GM23338 (cell line): ENCODE measurements at places on chromosomes 5 and 9. TPM values are rescaled to one million over a fixed set of nuclear protein-coding genes. Genes with fewer than 3 reads are reported as not detected.

The PRDM9 gene
- not detected in 2 replicates for total RNA-seq

The FEM1C gene
- total RNA-seq, result 21.6 and 22.3 TPM in 2 replicates

The LIFR gene
- 20.5 and 25.2 TPM in 2 replicates for total RNA-seq

The OBP2B gene
- total RNA-seq, result not detected in 2 replicates

The GCNT1 gene
- total RNA-seq, result 5.5 and 11.4 TPM in 2 replicates

The SMC5 gene
- total RNA-seq, result 25.5 and 29.0 TPM in 2 replicates

The MARCOL gene
- total RNA-seq, result not detected in 2 replicates

The CDK7 gene
- total RNA-seq, result 80.7 and 81.1 TPM in 2 replicates

The MYMK gene
- total RNA-seq, result not detected in 2 replicates

The SDHA gene
- 62.2 and 71.3 TPM in 2 replicates for total RNA-seq

The SMIM32 gene
- 0.19 and 0.56 TPM in 2 replicates for total RNA-seq

The RFX3 gene
- total RNA-seq, result 16.2 and 22.1 TPM in 2 replicates

The FAM170A gene
- not detected in 2 replicates for total RNA-seq

The FCN1 gene
- total RNA-seq, result not detected in 2 replicates

The DMRT3 gene
- total RNA-seq, result not detected in 2 replicates

The ZBED3 gene
- total RNA-seq, result 8.0 and 9.3 TPM in 2 replicates

The MORN5 gene
- not detected in 2 replicates for total RNA-seq

The CBY3 gene
- 0.52 and 2.3 TPM in 2 replicates for total RNA-seq

DNA sequence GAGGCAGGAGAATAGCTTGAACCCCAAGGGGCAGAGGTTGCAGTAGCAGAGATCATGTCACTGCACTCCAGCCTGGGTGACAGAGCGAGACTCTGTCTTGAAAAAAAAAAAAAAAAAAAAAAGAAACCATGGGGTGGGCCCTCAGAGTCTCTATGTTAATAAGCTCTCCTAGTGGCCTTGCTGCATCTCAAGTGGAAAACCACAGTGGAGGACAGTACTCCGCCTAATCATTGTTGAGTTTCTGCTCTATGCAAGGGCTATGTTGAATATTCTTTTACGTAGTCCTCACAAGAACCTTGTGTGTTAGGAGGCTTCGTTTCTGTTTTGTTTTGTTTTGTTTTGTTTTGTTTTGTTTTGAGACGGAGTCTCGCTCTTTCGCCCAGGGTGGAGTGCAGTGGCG lies 48.9 kb downstream of the TJP2 start:
- no peak for DNase-seq

- DNase-seq, result no peak
Measured at GRCh38 chr5:856531-857425, 6.0 kb upstream of the ZDHHC11 start.

DNA sequence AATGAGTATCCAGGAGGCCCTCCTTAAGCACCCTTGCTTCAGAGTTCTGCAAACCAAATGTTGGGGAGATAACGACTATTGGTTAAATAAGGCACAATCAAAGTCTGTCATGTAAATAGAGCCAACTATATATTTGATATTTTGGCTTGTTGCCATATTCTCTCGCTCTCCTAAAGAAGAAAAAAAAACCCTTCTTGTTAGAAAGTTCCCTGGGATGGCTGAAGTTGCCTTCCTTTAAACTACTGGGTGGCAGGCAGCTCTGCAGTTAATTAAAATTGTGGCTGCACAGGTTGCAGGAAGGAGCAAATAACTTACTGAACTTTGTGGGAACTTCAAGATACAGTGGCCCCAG lies 227.0 kb upstream of the ANKRD55 start:
- DNase-seq, result no peak

- DNase-seq, result peak; percentile 30
Measured at GRCh38 chr5:65981548-65981947, 55.2 kb downstream of the ERBIN start.

DNA sequence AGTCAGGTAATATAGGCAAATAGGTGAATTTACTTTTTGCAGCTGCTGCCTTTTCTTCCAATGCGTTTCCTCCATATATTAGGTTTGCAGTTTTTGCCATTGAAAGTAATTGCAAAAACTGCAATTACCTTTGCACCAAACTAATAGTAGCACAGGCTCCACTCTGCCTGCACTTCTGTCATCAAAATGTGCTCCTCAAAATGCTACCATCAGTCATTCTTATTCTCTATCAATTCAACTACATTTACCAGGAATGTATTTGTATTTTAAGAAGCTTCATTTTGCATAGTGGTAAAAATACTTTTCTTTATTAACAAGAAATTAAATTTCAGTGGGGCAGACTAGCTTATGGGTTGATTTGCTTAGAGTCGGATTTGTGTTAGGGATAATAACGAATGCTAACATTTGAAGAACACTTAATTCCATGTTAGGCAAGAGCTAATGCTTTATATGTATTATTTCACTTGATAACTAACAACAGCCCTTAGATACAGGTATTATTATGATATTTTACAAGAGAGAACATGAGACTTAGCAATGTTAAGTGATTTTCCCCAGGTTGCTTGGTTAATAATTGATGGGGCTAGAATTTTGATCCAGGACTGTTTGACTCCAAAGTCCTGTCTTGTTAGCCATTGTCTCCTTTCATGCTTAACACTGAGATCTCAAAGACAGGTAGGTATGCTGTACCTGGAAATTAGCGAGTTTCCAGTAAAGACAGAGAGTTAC lies 300.4 kb downstream of the MAN2A1 start:
- no peak for DNase-seq

GRCh38 chr5:142826741-142827492 lies 56.7 kb downstream of the ARHGAP26 start:
- DNase-seq, result no peak

DNA sequence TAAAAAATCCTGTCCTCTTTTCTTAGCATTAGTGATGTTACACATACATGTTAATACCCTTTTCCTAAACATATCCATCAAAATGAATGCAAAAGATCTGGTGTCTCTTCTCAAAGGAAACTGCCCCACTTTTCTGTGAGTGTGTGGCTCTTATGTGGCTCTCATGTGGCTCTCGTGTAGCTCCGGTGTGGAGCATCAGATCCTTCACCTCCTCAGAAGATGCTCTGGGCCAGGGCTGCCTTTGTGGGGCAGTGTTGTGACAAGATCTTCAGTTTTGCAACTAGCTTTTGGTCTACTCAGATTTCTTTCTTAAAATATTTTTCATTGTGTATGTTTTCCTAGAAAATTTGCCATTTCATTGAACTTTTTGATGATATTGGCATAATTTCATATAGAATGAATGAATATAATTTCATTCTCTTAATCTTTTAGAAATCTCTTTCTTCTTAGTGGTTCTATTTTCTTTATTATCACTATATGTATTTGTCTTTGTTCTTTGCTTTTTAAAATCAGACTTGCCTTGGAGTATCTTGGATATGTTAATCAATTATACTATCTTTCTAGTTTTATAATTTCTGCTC lies 19.4 kb downstream of the GARNL3 start:
- peak; percentile 40 for DNase-seq

GRCh38 chr5:21818370-21818720 lies 1034.8 kb downstream of the CDH12 start:
- no peak for DNase-seq

GRCh38 chr5:104998169-104998568 lies 1435.6 kb upstream of the NUDT12 start:
- DNase-seq, result no peak

DNA sequence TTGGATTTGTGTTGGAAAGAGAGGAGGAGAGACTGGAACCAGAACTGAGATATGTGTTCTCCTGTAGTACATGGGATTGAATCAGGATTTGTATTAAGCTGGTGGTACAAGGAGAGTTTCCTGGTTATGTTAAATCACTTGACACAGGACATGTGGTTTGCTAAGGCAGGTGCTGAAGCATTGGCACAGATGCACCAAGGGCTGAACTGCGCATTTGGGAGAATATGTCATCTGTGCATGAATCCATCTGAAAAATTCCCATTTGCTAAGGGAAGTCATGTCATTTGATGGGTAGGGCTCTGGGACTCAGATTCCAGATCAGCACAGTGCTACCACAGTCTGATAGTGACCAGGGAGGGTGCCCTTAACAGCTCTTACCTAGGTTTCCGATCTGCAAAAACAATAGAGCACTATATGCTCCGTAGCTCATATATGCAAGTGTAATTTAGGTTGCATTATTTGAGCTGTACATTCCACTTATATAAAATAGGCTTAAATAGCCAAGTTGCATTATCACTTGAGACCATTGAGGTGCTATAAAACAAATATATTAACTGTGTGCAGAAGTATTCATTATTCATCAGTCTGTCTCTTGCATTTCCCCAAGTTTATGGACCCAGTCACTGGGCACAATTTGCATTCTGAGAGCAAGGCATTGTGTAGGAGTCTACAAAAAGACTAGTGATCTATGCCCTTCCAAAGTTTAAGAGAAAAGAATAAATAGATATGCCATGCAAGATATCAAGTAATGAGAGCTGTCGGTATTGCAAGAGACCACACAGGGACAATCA lies 55.2 kb downstream of the ADAMTS16 start:
- no peak for DNase-seq

DNA sequence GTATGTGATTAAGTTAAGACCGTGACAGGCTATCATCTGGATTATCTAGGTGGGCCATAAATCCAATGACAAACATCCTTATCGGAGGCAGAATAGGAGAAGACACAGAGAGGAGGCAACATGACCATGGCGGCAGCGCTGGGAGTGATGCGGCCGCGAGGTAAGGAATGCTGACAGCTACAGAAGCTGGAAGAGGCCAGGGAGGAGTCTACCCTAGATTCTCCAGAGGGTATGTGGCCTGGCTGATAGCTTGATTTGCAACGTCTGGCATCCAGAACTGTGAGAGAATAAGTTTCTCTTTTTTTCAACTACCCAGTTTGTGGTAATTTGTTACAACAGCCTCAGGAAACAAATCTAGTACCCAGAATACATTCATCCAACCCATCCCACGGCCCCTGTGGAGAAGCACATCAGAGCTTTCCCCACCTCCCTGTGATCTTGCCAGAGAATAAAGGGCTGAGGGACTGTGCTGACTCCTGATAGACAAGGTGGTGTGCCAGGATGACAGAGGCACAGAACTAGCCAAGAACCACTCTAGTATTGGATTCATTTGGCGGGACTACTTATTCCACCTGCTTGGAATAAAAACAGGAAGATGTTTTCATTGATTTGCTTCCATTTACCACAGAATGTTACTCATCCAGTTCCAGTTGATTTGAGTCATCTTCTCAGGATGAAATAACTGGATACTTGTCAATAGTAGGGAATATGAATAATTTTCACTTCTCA lies 187.4 kb downstream of the MAN2A1 start:
- DNase-seq, result no peak

DNA sequence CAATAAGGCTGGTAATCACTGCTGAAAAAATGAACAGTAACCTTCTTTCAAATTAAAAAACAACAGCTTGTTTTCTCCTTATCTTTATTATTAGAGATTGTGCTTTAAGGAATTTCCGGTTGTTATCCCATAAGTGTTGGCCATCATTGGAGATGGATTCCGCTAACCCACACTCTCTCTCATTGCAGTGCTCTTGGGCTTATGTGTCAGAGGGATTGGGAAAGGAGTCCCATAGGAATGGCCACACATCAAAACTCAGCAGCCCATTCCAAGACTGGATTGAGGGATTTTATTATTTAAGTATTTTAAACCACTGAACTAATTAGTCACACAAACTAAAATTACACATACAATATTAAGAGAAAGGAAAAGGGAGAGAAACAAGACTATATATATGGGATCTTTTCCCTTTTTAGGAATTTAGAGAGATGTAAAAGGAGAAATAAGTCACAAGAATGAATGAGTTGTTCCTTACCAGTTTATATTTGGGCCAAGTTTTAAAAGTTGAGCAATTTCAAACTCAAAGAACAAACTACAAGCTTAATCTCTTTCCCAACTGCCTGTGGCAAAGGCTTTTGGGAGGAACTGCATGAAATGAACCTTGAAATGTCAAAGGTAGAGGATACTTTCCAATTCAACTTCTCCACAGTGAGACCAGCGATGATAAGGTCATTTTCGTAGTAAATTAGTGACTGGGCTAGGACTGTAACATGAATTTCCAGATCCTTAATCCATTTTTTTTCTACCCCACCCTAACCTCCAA lies 2.4 kb downstream of the SPINK6 start:
- no peak for DNase-seq

GRCh38 chr9:131096269-131097125 lies at the start of gene AIF1L:
Gene AIF1L (plus strand): TSS chr9:131096531. CDS start chr9:131096630, 99 bp downstream.
- DNase-seq, result peak; percentile 96

GRCh38 chr9:102650896-102651295 lies 344.2 kb upstream of the CYLC2 start:
- no peak for DNase-seq

DNA sequence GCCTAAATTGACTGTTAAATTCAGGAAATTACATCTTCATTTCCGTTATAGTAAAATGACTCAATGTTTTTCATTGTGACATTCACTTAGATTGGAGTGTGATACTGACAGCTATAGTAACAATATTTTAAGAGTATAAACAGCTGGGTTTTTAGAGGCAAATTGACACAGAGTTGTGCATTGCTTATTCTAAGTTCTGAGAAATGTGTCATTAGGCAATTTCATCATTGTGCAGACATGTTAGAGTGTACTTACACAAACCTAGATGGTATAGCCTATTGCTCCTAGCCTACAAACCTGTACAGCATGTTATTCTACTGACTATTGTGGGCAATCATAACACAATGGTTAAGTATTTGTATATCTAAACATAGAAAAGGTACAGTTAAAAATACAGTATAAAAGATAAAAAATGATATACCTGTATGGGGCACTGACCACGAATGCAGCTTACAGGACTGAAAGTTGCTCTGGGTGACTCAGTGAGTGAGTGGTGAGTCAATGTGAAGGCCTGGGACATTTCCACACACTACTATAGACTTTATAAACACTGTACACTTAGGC lies 132.7 kb downstream of the PDE4D start:
- no peak for DNase-seq

- no peak for DNase-seq
Measured at GRCh38 chr5:6187501-6187900, 190.8 kb downstream of the MED10 start.

- no peak for DNase-seq
Measured at GRCh38 chr9:137353223-137354152, 51.4 kb upstream of the NRARP start.

- DNase-seq, result no peak
Measured at GRCh38 chr9:127856729-127857116, 2.3 kb upstream of the ENG start.
